B cell (primary cell): ENCODE measurements at places on chromosomes 6 and 20. TPM values are rescaled to one million over a fixed set of nuclear protein-coding genes. Genes with fewer than 3 reads are reported as not detected.

- H3K27ac ChIP-seq: no peak overlapping the region
- no peak for DNase-seq
- no peaks in the 10 kb centered on the region for H3K36me3 ChIP-seq
- no peaks in the 10 kb centered on the region for H3K27me3 ChIP-seq
Measured at GRCh38 chr6:15369838-15370237, 124.0 kb downstream of the JARID2 start.

DNA sequence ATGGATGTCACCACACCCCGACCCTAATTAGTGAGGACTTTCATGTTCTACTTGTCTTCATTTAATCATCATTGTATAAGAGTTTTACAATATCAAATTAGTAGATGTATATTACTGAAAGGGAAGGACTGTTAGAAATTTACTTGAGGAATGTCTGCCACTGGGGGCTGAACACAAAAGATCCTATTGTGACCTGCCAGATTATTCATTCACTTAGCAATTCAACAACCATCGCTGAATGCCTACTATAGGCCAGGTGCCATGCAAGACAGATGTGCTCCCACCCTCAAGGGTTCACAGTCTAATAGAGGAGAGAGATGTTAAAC lies 8.0 kb upstream of the RBCK1 start:
- no peak overlapping the region for H3K4me3 ChIP-seq
- no peak for DNase-seq
- peaks cover 15% of the 10 kb centered on the region for H3K4me1 ChIP-seq
- H3K27me3 ChIP-seq: no peaks in the 10 kb centered on the region
- no peak overlapping the region for H3K27ac ChIP-seq

- H3K27me3 ChIP-seq: no peaks in the 10 kb centered on the region
- no peak for DNase-seq
- peaks cover 8% of the 10 kb centered on the region for H3K4me1 ChIP-seq
- H3K27ac ChIP-seq: no peak overlapping the region
- peaks cover 5% of the 10 kb centered on the region for H3K36me3 ChIP-seq
Measured at GRCh38 chr6:149729824-149730223, 11.9 kb upstream of the LATS1 start.

- no peaks in the 10 kb centered on the region for H3K4me1 ChIP-seq
- H3K4me3 ChIP-seq: no peak overlapping the region
- no peaks in the 10 kb centered on the region for H3K36me3 ChIP-seq
Measured at GRCh38 chr6:44650495-44650894, 263.0 kb downstream of the CDC5L start.

Gene AARS2
- total RNA-seq: 21.3 and 22.6 TPM in 2 replicates

Gene GLP1R
- total RNA-seq: not detected in 2 replicates

Gene EDN1
- total RNA-seq: 2.1 and 2.6 TPM in 2 replicates

Gene CAGE1
- total RNA-seq: 0.32 and 0.34 TPM in 2 replicates
